ENCODE measurements at places on chromosomes 2 and 18.

DNA sequence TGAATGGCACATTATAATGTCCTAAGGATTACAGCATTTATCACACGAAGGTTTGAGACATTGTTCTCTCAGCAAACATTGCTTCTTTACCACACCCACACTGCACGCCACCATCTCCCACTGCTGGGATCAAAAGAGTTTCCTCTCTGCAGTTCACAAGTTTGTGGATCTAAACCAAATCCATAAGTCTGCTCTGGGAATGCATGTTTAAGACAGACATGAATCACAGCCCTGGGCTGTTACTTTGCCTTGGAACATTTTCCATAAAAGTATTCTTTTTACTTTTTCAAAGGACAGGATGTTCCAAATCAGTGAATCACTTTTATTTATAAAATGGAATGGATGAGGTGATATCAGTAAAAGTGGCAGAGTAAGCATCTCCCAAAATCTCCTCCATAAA lies 36.1 kb downstream of the STPG4 start:
- no peak for DNase-seq

- no peak for DNase-seq
Observed at GRCh38 chr2:238240757-238241711, 1.2 kb upstream of the HES6 start.

DNA sequence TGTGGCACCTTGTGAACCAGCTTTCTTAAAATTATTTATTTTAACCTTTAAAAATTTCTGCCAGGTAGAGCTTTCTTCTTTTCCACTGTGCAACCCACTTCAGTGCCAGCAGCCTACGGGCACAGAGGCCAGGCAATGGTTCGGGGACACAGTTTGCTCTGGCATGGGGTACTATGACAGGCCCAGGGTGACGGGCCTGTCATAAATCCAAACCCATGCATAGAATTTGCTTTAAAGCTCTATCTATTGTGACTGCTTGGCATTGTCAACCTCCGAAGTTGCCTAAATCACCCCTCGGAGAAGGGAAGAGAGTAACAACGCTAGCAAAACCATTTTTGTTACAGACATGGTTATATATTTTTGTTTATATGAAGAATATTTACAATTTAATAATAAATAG lies 1.5 kb downstream of the ODC1 start:
- no peak for DNase-seq

DNA sequence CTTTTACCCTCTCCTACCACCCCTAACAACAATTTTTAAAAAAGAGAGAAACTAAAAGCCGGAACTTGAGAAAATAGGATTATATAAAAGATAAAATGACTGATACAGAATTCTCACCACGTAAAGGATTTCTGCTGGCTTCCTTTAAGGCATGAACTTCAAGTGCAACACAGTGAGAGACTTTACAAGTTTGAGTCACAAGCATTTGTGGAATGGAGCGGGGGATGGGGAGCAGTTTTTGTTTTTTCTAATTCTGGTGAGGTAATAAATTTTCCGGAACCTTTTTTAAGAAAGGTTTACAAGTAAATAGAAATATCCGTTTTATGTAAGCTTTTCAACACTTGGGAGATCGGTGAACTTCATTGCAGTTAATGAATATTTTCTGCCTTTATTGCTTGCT lies 1.8 kb upstream of the CDH2 start:
- no peak for DNase-seq

GRCh38 chr2:210522399-210522798 lies 34.0 kb upstream of the CPS1 start:
- no peak for DNase-seq

- no peak for DNase-seq
Observed at GRCh38 chr2:207008105-207008990, 69.0 kb downstream of the CPO start.

GRCh38 chr2:39264733-39265132 lies 21.0 kb upstream of the CDKL4 start:
- DNase-seq, result no peak

- no peak for DNase-seq
Observed at GRCh38 chr2:77642339-77642738, 120.2 kb upstream of the LRRTM4 start.

DNA sequence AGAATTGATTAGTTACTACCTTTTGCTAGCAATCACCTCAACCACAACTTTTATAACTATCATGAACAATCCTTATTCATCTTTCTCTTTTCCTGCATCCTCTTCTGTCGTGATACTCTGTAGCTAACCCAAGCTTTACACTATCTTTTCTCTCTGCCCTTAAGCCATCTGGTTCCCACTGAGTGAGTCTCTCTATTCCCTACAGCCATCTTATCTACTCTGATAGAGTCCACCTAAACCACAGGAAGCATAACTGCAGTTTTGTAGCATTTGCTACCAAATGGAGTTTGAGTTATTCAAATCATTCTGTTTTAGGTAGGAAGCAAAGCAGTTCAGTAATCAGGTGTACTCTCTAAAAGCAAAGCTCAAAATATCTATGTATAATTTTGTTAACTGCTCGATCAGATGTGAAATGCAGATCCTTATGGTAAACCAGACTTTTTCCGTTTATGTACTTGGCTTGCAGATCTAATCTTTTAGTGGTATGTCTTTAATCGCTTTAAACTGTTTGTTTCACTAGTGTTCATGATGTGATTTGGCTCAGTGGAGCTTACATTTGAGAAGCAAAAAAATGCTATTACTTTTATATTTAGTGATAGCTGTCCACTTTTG lies 91.0 kb downstream of the CSRNP3 start:
- no peak for DNase-seq

DNA sequence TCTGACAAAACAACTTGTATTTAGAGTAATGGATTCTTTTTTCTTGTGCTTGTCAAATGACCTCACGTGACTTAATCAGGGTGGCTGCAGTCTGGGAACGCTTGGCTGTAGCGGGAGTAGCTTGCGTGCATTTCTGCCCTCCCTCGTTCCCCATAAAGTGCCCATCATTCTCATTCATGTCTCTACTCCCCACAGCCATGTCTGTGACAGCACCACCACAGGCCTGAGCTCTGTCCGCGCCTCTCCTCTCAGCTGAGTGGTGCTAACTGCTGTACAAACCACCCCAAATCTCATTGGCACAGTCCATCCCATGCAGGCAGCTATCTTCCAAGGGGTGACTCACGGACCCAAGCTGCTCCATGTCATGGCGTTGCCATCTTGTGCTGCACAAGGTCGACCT lies 161.7 kb downstream of the TSN start:
- DNase-seq, result no peak

- DNase-seq, result no peak
Observed at GRCh38 chr2:48257456-48257855, 272.5 kb upstream of the STON1 start.

- DNase-seq, result no peak
Observed at GRCh38 chr2:231429901-231430300, 34.4 kb downstream of the NCL start.

DNA sequence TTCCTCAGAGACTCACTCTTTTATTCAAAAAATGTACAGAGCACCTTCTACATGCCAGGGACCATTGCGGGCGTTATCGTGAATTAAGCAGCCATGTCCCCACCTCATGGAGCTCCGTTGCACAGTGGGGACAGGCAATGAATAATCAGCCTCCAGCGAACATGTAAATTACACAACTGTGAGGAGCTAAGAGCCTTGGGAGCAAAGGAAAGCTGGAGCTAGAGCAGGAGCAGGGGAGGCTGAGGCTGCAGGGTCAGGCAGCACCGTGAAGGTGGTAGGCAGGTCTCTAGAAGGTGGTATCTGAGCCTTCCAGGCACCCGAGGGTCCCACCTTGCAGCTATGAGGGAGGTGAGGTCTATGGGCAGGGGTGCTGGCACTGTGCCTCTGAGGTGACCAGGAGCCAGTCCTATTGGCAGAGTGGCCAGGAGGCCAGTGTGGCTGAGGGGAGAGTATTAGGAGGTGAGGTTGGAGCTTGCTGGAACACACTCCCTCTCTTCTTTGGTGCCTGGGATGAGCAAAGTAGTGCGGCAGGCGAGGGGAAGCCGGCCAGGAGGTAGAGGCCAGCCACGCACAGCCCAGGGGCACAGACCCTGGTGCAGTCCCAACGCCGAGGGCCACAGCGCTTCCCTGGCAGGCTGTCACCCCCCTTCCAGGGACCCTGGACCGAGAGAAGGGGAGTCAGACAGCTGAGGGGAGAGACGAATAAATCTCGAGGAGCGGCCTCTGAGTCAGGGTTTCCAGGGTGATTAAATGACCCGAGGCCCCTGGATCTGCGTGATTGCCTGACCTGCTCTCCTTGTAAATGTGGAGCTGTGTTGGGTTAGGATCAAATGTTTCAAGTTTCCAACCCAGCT lies 167.3 kb downstream of the SEPTIN10 start:
- DNase-seq, result no peak

GRCh38 chr2:178428396-178428806 lies 22.6 kb downstream of the PRKRA start:
- DNase-seq, result no peak

GRCh38 chr2:227864161-227864756 lies 7.2 kb upstream of the DAW1 start:
- no peak for DNase-seq

GRCh38 chr2:171651667-171652415 lies 35.4 kb upstream of the DYNC1I2 start:
- DNase-seq, result no peak

DNA sequence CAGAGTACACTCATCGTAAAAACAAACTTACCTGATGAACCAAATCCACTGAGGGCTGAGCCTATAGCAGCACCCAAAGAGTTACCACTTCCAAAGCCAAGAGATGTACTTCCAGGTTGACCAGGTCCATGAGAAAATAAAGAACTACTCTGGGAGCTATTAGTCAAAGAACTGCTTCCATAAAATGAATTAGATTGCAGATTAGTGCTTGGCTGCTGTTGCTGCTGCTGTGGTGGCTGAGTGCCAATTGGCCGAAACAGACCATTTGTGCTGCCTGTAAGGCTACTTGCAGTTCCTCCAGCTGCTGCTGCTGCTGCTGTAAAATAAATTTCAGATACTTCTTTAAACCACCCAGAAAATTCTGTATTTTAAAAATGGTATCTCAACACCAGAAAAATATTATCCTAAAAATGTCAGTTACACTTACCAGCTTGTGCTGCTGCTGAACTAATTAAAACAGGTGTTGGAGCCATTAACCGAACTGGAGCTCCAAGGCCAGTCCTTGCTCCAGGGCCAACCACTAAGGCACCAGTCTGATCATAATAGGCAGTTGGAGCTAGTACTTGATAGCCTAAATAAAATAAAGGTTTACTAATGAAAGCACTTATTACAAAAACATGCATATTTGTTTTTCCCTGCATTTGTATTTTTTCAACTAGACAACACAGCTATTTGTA lies 58.1 kb upstream of the SDC1 start:
- DNase-seq, result no peak
